ENCODE measurements at places on chromosomes 5 and 9.

DNA sequence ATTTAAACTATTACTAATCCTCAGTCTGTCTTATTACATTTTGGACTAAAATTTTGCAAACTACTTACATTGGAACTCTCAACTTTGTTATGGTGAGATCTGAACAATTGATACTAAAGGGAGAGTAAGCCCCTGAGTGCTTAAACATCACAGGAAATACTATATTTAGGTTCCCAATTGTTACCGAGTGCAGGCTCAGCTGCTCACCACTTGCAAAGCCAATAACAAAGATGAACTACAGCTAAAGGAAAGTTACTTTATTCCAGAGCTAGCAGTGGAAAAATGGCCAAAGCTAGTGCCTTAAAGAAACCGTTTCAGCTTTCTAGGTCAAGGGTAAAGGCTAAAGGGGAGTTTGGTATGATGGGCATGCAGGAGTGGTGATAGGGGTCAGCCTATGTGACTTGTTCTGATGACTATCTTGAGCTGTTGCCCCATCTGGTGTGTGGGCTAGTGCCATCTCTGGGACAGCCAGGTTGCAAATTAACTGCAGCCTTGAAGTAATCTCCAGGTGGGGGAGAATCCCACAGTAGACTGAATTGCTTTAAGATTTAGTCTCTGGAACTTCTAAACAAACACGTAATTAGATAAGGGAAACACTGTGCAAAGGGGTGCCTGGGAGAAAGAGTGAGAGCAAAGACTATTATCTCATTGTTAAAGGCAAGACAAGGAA is 7.8 kb upstream of the NDUFB6 start:
- DNase-seq = no peak

- DNase-seq = no peak
These were observed 123.6 kb downstream of the FBN2 start for GRCh38 chr5:128414469-128414868.

DNA sequence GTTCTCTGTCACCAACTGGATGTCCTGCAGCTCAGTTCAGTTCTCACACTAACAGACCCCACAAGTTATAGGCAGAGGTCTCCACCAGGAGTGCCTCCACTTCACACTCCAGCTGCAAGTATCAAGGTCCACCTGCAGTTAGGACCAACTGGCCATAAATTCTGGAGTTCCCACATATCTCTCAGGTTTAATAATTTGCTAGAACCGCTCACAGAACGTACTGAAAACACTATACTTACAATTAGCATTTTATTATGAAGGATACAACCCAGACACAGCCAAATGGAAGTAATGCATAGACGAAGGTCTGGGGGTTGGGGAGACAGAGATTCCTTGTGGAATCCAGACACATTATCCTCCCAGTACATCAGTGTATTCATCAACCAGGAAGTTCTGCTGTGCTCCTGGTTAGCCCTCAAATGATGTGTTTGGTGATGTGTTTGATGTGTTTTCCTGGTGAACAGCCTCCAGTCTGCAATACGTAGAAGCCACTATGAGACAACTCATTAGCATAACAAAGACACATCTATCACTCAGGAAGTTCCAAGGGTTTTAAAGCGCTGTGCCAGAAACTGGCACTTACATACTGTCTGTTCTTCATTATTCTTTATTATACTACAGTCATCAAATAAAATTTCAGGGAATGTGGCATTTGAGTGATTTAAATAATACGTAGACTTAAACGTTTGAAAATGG is 25.4 kb downstream of the OGN start:
- no peak for DNase-seq

GRCh38 chr5:39905356-39905755 is 480.6 kb upstream of the DAB2 start:
- no peak for DNase-seq

GRCh38 chr5:106894964-106895363 is 775.8 kb downstream of the EFNA5 start:
- DNase-seq = no peak

GRCh38 chr5:84578226-84578625 is 193.5 kb upstream of the EDIL3 start:
- no peak for DNase-seq

- no peak for DNase-seq
These were observed 4.5 kb downstream of the MYMK start for GRCh38 chr9:133520121-133520835.

GRCh38 chr5:175329976-175330375 is 114.0 kb downstream of the DRD1 start:
- DNase-seq = no peak

DNA sequence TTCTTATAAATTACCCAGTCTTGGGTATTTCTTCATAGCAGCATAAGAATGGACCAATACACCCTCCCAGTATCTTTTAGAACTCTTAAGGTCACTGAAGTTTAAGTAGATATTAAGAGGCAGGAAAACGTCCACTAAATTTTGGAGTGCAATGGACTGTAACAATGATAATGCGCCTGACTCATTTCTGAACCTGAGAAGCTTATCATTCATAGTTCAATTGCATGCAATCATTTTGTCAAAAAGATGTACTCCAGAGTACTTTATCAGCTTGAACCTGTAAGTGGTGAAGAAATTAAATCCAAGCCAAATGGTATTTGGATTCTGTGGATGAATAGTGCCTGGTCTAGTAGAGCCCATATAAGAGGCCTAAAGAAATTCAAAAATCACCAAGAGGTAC is 196.5 kb upstream of the CDH9 start:
- DNase-seq = no peak

DNA sequence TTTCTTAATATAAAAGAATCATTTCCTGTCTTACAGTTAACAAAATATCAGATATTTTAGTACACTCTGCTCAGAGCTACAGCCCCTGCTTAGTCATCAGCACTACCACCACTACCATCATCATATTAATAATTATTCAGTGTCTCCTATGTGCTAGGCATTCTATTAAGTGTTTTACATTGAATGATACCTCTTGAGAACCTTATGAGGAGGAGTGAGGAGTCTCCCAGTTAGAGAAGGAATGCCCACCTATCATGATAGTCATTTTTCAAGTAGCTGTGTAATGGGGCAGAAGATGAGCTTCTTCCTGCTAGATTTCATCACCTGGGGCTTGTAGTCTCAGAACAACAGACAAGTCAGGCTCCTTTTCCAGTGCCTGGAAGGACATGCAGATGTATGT is 238.0 kb downstream of the TRIM32 start:
- no peak for DNase-seq

DNA sequence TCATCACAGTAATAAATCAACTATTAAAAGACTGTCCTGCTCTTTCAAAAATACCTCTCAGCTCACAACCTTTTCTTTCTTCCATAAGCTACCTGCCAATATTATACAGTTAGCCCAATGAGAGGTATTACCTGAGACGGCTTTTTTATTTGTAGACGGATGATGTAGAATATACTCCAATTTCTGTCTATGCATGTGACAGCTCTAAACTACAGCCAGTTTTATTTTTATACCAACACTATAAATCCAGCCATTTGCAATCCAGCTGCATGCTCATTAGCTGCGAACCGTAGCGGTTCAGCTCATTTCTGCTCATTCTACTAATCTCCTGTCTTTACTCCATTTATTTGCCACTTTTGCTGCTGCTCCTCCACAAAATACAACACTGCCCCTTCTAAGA is 51.2 kb downstream of the TBCA start:
- DNase-seq = no peak

- no peak for DNase-seq
These were observed 110.1 kb upstream of the RAD23B start for GRCh38 chr9:107172979-107173347.

DNA sequence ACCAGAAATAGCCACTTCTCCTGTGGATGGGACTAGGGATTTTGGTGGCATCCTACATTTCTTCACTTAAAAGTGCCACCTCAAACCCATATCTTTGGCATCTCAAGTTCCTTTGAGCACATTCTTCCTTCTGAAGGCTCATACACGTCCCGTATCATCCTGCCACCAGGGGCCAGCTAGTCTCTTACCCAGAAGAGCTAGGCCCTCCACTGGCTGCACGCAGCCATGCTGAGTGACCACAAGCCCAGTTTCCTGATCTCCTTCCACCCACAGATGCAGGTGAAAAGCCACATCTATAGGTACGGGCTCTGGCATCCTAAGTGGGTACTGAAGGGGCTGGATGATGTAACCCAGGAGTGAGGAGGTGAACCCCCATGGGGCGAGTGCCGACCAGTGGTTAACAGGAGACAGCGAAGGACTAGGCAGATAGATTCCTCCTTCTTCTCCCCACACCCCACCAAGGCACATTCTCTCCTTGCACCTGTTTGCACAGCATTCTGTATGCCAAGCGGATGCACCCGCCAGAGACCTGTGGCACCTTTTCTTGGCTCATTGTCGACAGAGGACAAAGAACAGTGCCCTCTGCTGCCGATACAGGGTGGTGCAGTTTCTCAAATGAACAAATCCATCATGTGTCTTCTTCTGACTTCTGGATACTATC is 14.4 kb upstream of the SCGB3A1 start:
- peak; percentile 75 for DNase-seq

All from HCT116 (cell line).